ENCODE measurements at places on chromosomes 2 and 18. TPM values are rescaled to one million over a fixed set of nuclear protein-coding genes. Genes with fewer than 3 reads are reported as not detected.

The DES gene
- 0.39 TPM for total RNA-seq

- peaks cover 3% of the 10 kb centered on the region for H3K27me3 ChIP-seq
- no peak for DNase-seq
- no peak overlapping the region for H3K4me3 ChIP-seq
- peaks cover 41% of the 10 kb centered on the region for H3K4me1 ChIP-seq
Observed at GRCh38 chr18:58396144-58396543, 232.7 kb downstream of the ALPK2 start.

GRCh38 chr18:42901161-42901560 is 214.3 kb downstream of the RIT2 start:
- no peak overlapping the region for H3K27ac ChIP-seq
- H3K27me3 ChIP-seq: no peaks in the 10 kb centered on the region
- no peak for DNase-seq
- no peaks in the 10 kb centered on the region for H3K4me1 ChIP-seq

- peak overlapping the region; percentile 96 for H3K4me3 ChIP-seq
- H3K27ac ChIP-seq: peak overlapping the region; percentile 76
- DNase-seq: peak; percentile 64
- no peaks in the 10 kb centered on the region for H3K36me3 ChIP-seq
Observed at GRCh38 chr2:156399950-156400705, 36.1 kb upstream of the GPD2 start.

GRCh38 chr2:201909961-201910361 is 103.6 kb downstream of the CDK15 start:
- peak overlapping the region; percentile 88 for H3K27ac ChIP-seq
- peak overlapping the region; percentile 86 for H3K4me3 ChIP-seq
- H3K27me3 ChIP-seq: no peaks in the 10 kb centered on the region
- H3K4me1 ChIP-seq: peaks cover 49% of the 10 kb centered on the region
- no peaks in the 10 kb centered on the region for H3K36me3 ChIP-seq

The ELP2 gene
- total RNA-seq: 91.4 TPM

DNA sequence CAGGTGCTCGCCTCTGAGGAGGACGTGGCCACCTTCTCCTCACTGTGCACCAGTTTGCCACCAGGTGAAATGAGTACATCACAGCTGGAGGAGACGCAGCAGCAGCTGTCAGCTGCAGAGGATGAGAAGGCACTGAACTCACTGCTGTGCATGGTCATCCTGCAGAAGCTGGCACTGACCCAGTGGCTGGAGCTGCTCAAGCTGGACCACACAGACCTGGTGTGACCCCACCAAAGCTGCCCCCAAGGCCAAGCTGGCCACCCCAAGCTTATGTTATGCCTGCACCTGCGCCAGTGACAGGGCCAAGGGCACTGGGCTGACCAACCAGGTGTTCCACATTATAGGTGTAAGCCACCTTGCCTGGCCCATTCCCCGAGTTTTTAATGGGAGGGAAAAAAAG is 19.3 kb downstream of the CLK1 start:
- H3K27me3 ChIP-seq: peaks cover 4% of the 10 kb centered on the region
- H3K4me1 ChIP-seq: no peaks in the 10 kb centered on the region
- H3K36me3 ChIP-seq: no peaks in the 10 kb centered on the region
- H3K27ac ChIP-seq: no peak overlapping the region

The COL4A3 gene
- not detected for total RNA-seq

- DNase-seq: no peak
- no peak overlapping the region for H3K4me3 ChIP-seq
- H3K36me3 ChIP-seq: no peaks in the 10 kb centered on the region
- no peak overlapping the region for H3K27ac ChIP-seq
- peaks cover 8% of the 10 kb centered on the region for H3K27me3 ChIP-seq
Observed at GRCh38 chr2:99928470-99929053, 213.8 kb downstream of the AFF3 start.

The PDCD1 gene
- total RNA-seq: not detected

The IFIH1 gene
- 1.9 TPM for total RNA-seq

GRCh38 chr2:61448229-61448628 is 22.7 kb downstream of the USP34 start:
- peaks cover 1% of the 10 kb centered on the region for H3K27me3 ChIP-seq
- no peak overlapping the region for H3K4me3 ChIP-seq
- H3K4me1 ChIP-seq: peaks cover 5% of the 10 kb centered on the region

GRCh38 chr2:74474481-74474880 is 2.0 kb upstream of the MRPL53 start:
- peaks cover 15% of the 10 kb centered on the region for H3K4me1 ChIP-seq
- no peak for DNase-seq
- H3K27me3 ChIP-seq: peaks cover 2% of the 10 kb centered on the region
- H3K4me3 ChIP-seq: no peak overlapping the region

GRCh38 chr2:4930704-4931103 is 761.5 kb upstream of the SOX11 start:
- no peak overlapping the region for H3K27ac ChIP-seq
- no peak overlapping the region for H3K4me3 ChIP-seq

The LAMA3 gene
- total RNA-seq: 0.64 TPM

- H3K27ac ChIP-seq: no peak overlapping the region
- no peak overlapping the region for H3K4me3 ChIP-seq
- H3K36me3 ChIP-seq: no peaks in the 10 kb centered on the region
- no peaks in the 10 kb centered on the region for H3K4me1 ChIP-seq
- peaks cover 26% of the 10 kb centered on the region for H3K27me3 ChIP-seq
Observed at GRCh38 chr2:38214209-38214717, 138.3 kb upstream of the CYP1B1 start.
